ENCODE measurements at places on chromosomes 7 and 10. TPM values are rescaled to one million over a fixed set of nuclear protein-coding genes. Genes with fewer than 3 reads are reported as not detected.

VENTX gene
- not detected for total RNA-seq

WIPF3 gene
- 0.39 TPM for total RNA-seq

KAZALD1 gene
- total RNA-seq, result 3.0 TPM

NRP1 gene
- 67.9 TPM for total RNA-seq

CRHR2 gene
- 0.05 TPM for total RNA-seq

RTKN2 gene
- total RNA-seq, result 0.95 TPM

IFIT1B gene
- total RNA-seq, result not detected

ATRNL1 gene
- total RNA-seq, result 0.21 TPM

GRB10 gene
- 65.1 TPM for total RNA-seq

PRTFDC1 gene
- total RNA-seq, result 17.3 TPM

GDF2 gene
- not detected for total RNA-seq

TAS2R41 gene
- not detected for total RNA-seq

TBXAS1 gene
- total RNA-seq, result 14.5 TPM

MDFIC gene
- 23.8 TPM for total RNA-seq
